Activated naive CD8-positive, alpha-beta T cell treated with anti-CD3 and anti-CD28 coated beads for 36 hours (primary cell): ENCODE measurements at places on chromosomes 12 and 14. TPM values are rescaled to one million over a fixed set of nuclear protein-coding genes. Genes with fewer than 3 reads are reported as not detected.
A peak's percentile ranks its signal among the peaks of the same experiment; 100 is the strongest.

- H3K36me3 ChIP-seq = peaks cover 4% of the 10 kb centered on the region
- DNase-seq = peak; percentile 57
- H3K4me3 ChIP-seq = peak overlapping the region; percentile 81
- H3K27ac ChIP-seq = peak overlapping the region; percentile 100
Observed at GRCh38 chr12:6425590-6426531, 18.9 kb upstream of the CD27 start.

Gene UBE3B
- total RNA-seq = 23.4 TPM

Gene NEK9
- total RNA-seq = 50.1 TPM

Gene SLC39A2
- total RNA-seq = 0.54 TPM

Gene RFLNA
- total RNA-seq = not detected

Gene PAPLN
- total RNA-seq = 0.10 TPM

DNA sequence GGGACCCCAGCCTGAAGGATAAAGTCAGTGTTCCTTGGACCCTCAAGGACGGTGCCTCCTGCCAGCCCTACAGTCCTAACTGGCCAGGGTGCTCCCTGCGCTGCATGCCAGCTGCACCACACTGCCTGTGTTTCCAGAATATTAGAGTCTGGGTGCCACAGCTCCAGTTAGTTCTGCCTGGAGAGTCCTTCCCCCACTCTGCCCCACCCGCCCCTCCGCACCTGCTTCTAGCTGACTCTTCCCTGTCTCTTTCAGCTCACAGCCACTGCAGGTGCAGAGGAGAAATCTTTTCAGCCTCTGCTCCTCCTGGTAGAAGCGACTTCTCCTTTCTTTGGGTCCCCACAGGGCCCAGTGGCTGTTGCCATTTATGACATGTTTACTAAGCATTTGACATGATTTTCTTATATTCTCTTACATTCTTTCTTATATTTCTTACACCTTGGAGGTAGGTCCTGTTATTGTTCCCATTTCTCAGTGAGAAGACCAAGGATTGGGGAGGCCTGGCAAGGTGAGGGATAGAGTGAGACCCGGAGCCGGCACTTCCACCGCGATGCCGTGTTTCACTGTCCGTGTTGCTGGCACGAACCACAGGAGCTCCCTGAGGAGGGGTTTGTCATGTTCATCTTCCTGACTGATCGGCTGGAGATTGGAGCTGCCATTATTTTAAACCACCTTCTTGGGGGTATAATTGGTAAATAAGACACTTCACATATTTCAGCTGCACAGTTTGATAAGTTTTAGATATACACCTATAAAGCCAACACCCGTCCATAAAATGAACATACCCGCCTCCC is 29.4 kb downstream of the SYNE3 start:
- no peak overlapping the region for H3K4me3 ChIP-seq
- H3K36me3 ChIP-seq = peaks cover 15% of the 10 kb centered on the region
- H3K27me3 ChIP-seq = no peaks in the 10 kb centered on the region
- H3K4me1 ChIP-seq = peaks cover 36% of the 10 kb centered on the region

DNA sequence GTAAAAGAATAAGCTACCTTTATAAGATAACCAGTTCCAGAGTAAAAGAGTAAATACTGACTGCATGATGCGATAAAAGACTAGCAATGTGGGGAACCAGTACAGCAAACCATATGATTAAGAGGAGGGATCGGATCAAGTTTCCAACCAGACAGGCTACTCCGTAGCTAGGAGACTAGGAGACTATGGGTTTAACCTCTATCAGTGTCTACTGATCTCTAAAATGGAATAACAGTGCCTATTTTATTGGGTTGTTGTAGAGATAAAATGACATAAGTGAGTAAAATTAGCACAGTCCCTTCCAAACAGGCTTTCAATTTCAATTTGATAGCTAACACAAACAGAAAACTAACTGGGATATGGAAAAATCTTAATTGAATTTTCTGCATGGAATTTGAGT is 76.0 kb downstream of the PAWR start:
- H3K36me3 ChIP-seq = no peaks in the 10 kb centered on the region
- no peaks in the 10 kb centered on the region for H3K4me1 ChIP-seq
- no peak for DNase-seq
- no peak overlapping the region for H3K4me3 ChIP-seq
- no peaks in the 10 kb centered on the region for H3K27me3 ChIP-seq

Gene CACNA1C
- total RNA-seq = 0.14 TPM

Gene NOS1
- not detected for total RNA-seq

Gene ACACB
- total RNA-seq = 8.8 TPM

DNA sequence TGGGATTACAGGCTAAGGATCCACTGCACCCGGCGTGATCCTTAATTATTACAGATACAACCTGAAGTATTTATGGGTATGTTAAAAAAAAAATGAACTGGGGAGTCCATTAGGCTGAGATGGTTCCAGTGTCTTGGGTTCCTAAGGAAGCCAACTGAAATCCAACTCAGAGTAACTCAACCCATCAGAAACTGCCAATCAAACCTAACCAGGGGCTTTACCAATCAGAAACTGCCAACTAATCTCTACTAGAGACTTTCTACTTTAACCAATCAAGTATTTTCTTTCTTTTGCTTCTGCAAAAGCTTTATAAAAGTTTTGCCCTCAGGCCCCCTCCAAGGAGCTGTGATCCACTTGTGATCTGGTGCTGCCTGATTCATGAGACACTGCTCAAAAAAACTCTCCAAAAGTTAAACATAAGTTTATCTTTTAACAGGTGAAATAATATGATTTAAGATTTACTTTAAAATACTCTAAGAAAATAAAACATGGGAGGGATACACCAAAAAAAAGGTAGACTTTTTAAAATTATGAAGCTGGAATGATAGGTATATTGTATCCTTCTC is 88.0 kb downstream of the ACADS start:
- no peaks in the 10 kb centered on the region for H3K27me3 ChIP-seq
- no peak overlapping the region for H3K4me3 ChIP-seq
- no peak for DNase-seq
- H3K27ac ChIP-seq = no peak overlapping the region
- peaks cover 7% of the 10 kb centered on the region for H3K36me3 ChIP-seq

- DNase-seq = no peak
- peaks cover 5% of the 10 kb centered on the region for H3K36me3 ChIP-seq
Observed at GRCh38 chr12:14612250-14612649, 44.6 kb upstream of the PLBD1 start.

Gene IAPP
- total RNA-seq = not detected

- H3K36me3 ChIP-seq = no peaks in the 10 kb centered on the region
- H3K27ac ChIP-seq = no peak overlapping the region
- H3K27me3 ChIP-seq = no peaks in the 10 kb centered on the region
- no peak overlapping the region for H3K4me3 ChIP-seq
- no peak for DNase-seq
- H3K4me1 ChIP-seq = no peaks in the 10 kb centered on the region
Observed at GRCh38 chr14:84409435-84409834, 1120.5 kb upstream of the FLRT2 start.

DNA sequence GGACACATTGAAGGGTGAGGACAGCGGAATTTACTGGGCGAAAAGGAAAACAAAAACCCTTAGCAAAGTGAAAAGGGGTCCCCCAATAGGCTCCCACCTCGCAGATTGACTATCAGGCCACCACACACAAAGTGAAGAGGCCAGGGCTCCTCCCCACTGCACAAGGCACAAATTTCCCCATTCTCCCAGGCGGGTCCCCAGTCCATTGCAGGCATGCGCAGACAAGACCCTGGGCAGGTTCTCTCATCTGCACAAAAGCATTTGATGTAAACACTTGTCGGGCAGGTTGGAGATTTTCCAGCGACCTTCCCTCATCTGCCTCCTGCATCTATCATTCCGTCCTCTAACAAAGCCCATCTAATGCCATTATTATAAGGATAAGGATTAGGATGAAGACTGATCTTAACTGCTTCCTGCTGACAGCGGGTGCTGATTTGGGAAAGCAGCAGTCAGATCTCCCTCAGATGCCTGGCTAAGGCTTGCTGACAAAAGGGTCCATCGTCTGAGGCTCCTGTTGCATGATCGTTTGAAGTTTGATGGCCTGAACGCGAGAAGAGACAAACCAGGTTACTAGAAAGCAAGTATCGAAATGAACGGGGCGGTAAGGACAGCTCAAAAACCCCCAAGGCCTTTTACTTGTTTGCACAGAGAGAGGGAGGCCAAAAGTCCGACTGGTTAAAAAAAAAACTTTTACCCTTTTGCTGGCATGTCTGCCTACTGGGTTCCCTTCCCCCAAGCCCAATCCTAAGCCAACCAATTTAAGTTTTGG is 14.4 kb downstream of the ASCL4 start:
- no peak overlapping the region for H3K4me3 ChIP-seq
- DNase-seq = no peak
- H3K36me3 ChIP-seq = peaks cover 8% of the 10 kb centered on the region

GRCh38 chr12:125685915-125686314 is 620.7 kb downstream of the AACS start:
- DNase-seq = no peak
- no peaks in the 10 kb centered on the region for H3K4me1 ChIP-seq
- H3K36me3 ChIP-seq = no peaks in the 10 kb centered on the region
- no peak overlapping the region for H3K27ac ChIP-seq

GRCh38 chr12:112368856-112369255 is 13.4 kb downstream of the HECTD4 start:
- no peak overlapping the region for H3K4me3 ChIP-seq
- H3K27ac ChIP-seq = no peak overlapping the region
- H3K36me3 ChIP-seq = no peaks in the 10 kb centered on the region
- no peaks in the 10 kb centered on the region for H3K27me3 ChIP-seq
- H3K4me1 ChIP-seq = peaks cover 6% of the 10 kb centered on the region

DNA sequence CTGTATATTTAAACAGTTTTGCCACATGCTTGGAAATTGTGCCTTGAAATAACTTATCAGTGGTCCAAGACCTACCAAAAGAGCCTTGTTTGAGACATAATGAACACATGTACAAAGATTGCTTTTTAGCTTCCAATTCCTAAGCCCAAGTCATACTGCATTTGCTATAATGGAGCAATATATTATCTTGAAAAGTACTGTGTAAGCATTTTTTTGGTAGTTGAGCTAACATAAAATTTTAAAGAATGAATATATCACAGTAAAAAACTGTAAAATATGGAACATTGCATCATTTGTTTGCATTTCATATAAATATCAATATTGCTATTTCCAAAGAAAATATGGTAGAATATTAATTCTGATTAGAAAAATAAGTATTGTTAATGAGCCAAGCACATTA is 28.8 kb upstream of the HMGA2 start:
- H3K4me3 ChIP-seq = no peak overlapping the region
- DNase-seq = no peak
- H3K36me3 ChIP-seq = no peaks in the 10 kb centered on the region
- H3K27me3 ChIP-seq = peaks cover 7% of the 10 kb centered on the region

Gene VRTN
- not detected for total RNA-seq

- peaks cover 74% of the 10 kb centered on the region for H3K36me3 ChIP-seq
- H3K27ac ChIP-seq = peak overlapping the region; percentile 96
- peaks cover 65% of the 10 kb centered on the region for H3K4me1 ChIP-seq
- no peak for DNase-seq
- peaks cover 7% of the 10 kb centered on the region for H3K27me3 ChIP-seq
- peak overlapping the region; percentile 88 for H3K4me3 ChIP-seq
Observed at GRCh38 chr12:9650151-9650576, 19.3 kb upstream of the CLEC2D start.

DNA sequence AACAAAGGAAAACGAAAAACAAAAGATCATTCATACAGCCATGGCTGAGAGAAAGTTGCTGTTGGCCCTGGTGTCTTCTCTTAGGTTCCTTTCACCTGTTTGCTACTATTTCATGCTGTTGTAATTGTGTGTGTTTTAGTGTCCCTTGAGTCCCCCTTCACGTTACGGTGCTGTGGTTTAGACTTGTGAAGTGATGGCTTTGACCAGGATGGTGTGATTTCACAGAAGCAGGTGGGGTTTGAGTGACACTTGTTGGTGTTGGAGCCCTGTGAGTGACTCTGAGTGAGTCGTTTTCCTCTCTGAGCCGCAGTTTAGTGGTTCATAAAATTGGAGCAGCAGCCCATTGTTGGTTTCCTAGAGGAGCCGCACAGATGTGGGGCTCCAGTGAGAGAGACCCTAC is 635.4 kb downstream of the VRK1 start:
- H3K36me3 ChIP-seq = no peaks in the 10 kb centered on the region
- no peak for DNase-seq
- no peak overlapping the region for H3K27ac ChIP-seq
- no peaks in the 10 kb centered on the region for H3K27me3 ChIP-seq
- no peaks in the 10 kb centered on the region for H3K4me1 ChIP-seq
- no peak overlapping the region for H3K4me3 ChIP-seq

DNA sequence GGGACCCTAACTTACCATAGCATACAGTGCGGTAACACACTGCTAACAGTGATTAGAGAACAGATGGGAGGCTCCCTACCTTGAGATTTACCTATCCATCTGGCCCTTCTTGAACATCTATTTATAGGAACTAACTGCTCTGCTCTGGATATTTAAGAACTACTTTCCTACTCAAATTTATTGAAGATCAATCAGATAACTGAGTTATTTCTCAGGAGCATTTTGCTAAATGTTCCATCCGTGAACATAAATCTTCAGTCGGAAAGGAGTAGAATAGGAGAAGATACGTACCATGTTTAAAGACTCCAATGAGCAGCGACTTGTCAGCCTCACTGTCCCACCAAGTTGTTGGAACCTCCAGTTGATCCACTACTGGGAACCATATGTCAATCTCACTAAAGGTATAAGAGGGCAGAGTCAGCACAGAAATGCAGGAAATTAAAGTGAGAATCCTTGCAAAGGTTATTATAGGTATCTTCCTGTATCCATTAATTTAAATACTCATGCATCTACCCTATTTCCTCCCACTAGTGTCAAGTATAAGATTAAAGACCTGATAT is 15.6 kb upstream of the SUPT16H start:
- no peaks in the 10 kb centered on the region for H3K27me3 ChIP-seq
- no peak for DNase-seq

Gene TMEM63C
- total RNA-seq = 1.2 TPM

DNA sequence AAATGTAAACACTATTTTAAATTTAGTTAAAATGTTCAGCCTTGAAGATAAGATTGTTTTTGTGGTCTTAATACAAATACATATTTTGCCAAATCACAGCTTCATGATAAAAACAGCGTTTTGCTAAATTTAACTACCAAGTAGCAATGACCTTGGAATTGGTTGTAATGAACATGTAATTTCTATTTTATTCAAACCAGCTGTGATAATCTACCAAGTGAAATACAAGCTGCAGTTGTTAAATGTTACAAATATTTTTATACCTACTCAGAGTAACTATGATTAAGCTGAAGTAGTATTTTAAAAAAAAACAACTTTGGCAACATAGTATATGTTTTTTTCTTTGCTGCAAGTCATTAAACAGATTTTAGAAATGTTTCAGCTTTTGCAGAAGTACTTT is 96.2 kb downstream of the CPSF2 start:
- no peak for DNase-seq
- no peaks in the 10 kb centered on the region for H3K36me3 ChIP-seq
- H3K4me1 ChIP-seq = no peaks in the 10 kb centered on the region
- no peak overlapping the region for H3K4me3 ChIP-seq
- H3K27me3 ChIP-seq = no peaks in the 10 kb centered on the region
- no peak overlapping the region for H3K27ac ChIP-seq

Gene TRIM9
- 6.1 TPM for total RNA-seq

Gene CATSPERB
- 0.27 TPM for total RNA-seq

Gene DUSP6
- 15.6 TPM for total RNA-seq
